ENCODE measurements at places on chromosomes 6 and 20.

DNA sequence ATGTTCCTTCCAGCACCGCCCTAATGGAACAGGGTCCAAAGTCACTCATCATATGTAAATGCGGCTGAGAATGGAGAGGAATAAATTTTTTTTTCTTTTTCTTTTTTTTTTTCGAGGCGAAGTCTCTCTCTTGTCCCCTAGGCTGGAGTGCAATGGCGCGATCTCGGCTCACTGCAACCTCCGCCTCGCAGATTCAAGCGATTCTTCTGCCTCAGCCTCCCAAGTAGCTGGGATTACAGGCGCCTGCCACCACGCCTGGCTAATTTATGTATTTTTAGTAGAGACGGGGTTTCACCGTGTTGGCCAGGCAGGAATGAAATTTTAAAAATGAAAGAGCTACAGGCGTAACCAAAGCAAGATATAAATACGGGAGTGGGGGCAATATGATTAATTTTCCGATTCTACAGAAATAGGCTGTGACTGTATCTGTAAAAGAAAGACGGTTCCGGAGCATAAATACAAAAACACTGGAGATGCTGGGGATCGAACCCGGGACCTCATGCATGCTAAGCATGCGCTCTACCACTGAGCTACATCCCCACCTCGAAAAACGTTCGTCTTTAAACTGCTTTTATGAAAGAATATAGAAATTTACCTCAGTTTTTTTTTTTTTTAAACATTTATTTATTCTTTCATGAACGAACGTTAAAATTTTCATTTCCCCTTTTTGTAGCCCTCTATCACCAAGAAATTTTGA lies 132.2 kb downstream of the GPX5 start:
- DNase-seq: peak; percentile 32

GRCh38 chr20:37438464-37439222 lies 82.4 kb upstream of the NNAT start:
- no peak for DNase-seq

DNA sequence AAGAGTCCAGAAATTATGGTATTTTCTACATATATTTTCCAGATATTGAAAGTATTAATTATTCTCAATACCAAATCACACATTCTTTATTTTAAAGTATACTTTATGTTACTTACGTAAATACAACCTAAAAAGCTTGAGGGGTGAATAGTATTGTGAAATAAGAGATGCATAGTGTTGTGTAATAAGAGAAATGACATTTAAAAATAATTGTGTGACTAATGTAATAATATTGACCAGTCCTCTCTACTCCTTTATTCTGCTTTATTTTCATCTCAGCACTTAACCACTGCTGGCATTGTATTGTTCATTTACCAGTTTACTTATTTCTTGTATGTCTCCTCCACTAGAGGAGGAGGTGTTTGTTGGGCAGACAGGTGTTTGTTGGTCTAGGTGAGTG lies 135.6 kb downstream of the EYA4 start:
- no peak for DNase-seq

GRCh38 chr6:76774781-76775384 lies 688.4 kb downstream of the HTR1B start:
- no peak for DNase-seq

DNA sequence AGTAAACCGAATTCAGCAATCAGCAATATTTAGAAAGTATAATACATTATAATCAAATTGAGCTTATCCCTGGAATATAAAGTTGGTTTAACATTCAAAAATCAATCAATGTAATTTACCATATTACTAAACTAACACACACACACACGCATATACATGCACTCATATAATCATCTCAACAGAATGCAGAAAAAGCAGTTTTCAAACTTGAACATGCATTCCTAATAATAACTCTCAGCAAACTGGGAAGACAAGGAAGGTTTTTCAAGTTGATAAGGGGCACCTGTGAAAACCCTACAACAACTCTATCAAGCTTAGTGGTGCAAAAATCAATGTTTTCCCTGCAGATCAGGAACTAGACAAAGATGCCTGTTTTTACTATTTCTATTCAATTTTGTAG lies 4.7 kb downstream of the SIRPB2 start:
- DNase-seq: no peak

DNA sequence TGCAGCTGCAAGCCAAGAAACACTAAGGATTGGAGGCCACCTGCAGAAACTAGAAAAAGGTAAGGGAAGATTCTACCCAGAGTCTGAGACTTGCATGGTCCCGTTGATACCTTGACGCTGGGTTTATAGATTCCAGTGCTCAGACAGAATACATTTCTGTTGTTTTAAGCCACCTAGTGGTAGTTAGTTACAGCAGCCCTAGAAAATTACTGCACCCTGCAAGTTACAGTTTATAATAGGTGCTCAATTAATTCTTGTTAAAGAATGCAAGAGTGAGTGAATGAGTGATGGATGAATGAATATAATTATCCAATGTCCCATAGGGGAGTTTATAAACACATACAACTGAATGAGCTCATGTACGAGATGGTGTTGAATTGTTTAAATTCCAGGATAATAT lies 453.1 kb upstream of the SLC35B3 start:
- DNase-seq: no peak

DNA sequence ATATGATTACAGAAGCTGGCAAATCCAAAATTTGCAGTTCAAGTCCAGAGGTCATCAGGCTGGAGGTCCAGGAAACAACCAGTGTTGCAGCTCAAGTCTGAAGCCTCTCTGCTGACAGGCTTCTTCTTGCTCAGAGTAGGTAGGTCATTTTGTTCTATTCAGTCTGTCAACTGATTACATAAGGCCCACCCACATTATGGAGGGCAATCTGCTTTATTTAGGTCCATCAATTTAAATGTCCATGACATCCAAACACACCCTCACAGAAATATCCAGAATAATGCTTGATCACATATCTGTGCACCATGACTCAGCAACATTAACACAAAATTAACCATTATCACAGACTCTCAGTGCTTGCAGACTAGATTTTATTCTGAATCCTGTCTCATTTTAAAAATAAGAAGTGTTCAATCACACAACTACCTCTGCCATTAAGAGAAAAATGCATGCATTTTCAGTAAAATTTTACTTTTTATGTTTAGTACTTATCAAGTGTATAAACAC lies 759.2 kb upstream of the ADGRB3 start:
- DNase-seq: no peak

GRCh38 chr6:33014841-33015634 lies 5.6 kb upstream of the HLA-DOA start:
- DNase-seq: peak; percentile 23

DNA sequence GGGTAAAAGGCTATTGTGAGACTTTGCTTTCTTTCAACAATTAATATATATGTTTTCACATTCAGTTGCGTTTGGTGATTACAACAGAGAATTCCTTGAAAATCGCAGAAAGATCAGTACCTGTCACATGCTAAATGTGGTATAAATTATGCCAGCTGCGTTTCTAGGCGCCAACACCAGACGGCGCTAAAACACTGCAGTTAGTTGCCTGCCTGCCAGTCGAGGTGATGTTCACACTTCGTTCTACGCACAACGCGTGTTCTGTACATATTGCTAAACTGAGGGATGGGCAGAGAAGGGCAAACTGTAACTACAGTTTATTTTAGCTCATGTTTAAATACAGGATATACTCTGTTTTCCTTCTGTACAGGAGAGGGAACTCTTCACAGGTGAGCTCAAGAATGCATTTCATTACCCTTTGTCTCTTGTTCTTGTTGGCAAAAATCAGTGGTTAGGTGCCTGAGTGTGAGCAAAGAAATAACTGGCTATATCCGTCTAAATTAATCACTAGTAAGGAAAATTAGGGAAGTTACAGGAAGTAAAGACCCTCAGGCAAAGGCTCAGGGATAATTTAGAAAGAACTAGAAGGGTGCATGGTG lies 100.1 kb upstream of the RGS17 start:
- no peak for DNase-seq

DNA sequence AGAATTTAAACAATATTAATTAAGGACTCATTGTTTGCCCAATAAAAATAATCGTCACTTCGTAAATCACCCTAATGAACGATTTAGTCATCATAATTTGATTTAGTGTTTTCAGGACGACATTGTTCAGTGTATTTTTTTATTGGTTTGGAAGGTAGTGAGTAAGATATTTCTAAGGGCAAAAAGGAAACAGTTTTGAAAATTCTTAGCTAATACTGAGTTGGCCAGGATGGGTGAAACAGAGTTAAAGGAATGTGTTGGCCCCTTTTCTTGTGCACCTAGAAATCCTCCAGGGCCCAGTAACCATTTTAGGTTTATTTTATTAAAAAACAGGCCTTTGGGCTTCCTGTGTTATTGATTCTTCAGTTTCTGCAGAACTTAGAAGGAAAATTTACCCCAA lies 25.3 kb downstream of the ANKS1A start:
- DNase-seq: no peak

DNA sequence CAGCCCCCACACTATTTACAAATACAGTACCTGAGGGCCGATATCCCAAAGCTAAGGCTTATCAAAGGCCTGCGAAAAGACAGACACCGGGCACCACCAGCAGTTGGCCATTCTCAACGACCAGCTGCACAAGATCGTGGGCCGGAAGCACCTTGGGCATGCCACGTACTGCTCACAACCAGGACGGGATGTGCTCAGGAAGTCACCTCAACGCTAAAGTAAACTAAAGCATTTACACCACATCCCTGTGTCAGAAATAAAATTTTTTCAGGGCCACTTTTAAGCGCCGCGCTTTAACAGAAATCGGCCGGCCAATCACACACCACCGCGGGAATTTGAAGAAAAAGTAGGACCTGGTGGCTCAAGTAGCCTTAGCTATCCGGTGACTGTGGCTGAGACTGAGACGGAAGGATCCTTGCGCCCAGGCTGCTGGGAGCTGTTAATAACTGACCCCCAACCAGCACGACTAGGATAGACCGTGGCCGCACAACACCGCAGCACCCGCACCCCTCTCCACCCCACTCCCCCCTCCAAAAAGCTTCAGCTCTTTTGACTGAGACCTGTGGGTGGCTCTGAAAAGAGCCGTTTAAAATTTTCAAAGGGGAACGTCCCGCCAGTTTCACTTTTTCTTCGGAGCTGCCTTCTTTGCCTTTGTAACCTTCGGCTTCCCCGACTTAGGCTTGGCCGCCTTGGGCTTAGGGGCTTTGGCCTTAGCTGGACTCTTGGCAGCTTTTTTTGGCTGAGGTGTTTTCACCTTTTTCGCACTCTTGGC lies 131.2 kb upstream of the BTN3A2 start:
- DNase-seq: no peak

GRCh38 chr6:79168695-79168980 lies 65.8 kb downstream of the HMGN3 start:
- DNase-seq: no peak

- no peak for DNase-seq
Observed at GRCh38 chr6:88047510-88048150, at the start of gene SPACA1. Gene SPACA1, plus strand, starts transcription at chr6:88047841. Its CDS starts 65 bp downstream, at chr6:88047906.

- no peak for DNase-seq
Observed at GRCh38 chr6:69246983-69247382, 549.8 kb downstream of the LMBRD1 start.

DNA sequence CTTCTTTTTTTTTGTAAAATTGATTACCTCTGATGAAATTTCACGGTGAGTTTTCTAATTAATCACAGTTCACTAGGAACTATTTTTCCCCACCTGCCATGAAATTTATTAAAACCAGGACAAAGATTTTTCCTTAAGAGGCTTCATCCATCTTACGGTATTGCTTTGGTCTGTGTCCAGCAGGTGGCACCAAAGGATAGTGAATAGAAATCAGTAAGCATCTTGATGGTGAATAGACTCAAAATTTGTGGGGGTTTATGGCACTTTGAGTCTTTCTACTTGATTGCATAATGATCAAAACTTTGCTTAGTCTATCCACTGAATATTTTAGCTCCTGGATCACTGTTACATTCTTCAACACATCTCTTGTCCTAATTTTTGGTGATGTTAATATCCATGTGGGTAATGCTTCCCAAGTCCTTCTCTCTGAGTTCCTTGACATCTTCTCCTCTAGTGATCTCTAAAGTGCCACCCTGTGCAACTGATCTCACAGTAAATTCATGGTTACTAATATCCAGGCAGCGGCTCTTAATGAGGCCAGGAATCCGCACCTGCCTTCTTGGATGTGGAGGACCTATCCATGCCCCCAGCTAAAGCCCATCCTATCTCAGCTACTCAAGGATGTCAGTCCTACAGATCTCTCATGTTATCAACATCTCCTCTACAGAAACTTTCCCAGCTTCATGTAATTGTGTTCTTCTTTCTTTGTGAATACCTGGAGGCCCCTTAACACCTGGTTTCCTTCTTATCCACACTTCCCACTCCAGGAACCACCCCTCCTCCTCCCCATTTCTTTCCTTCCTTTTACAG lies 54.5 kb downstream of the STMND1 start:
- DNase-seq: peak; percentile 34

GRCh38 chr20:2932498-2932897 lies 59.2 kb downstream of the PTPRA start:
- no peak for DNase-seq

DNA sequence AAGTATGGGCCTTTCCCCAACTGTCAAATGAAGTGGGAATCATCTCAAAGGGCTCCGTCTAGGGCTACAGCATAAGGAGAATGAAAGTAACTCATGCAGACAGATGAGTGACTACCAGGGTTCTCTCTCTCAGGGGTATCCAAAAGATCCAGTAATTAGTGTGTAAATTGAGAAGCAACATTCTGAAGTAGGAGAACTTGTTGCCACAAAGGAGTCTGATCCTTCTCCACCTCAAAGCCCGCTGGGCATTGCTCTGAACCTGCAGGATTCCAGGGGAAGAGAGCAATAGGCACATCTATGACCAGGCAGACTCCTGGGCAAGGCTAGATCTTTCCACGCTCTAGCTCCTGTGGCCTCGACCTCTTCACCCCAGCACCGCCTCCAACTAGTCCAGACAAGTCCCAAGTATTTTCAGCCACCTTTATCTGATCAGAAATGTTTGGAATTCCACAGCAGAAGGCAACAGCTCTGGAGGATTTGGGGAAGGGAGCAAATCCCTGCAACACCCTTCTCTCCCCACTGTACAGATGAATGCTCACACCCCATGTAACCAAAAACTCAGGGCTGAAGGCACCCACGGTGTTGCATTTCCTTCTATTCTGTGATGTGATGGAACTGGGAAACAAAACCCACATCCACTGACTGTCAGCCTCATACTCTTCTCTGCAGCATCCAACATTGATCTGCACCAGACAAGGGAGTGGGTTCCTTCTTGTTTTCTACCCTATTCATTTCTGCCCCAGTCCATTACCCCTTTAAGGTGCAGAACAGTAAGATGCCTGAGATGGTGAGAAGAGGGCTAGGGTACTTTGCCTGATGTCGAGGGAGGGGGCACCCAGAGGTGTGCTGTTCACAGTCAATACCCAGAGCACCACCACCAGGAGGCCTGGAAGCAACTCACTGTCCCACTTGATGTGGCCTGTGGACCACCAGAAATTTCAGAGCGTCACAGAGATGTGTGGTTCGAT lies 41.0 kb downstream of the COX4I2 start:
- DNase-seq: no peak

- DNase-seq: no peak
Observed at GRCh38 chr20:45779011-45779915, 12.4 kb downstream of the WFDC3 start.

DNA sequence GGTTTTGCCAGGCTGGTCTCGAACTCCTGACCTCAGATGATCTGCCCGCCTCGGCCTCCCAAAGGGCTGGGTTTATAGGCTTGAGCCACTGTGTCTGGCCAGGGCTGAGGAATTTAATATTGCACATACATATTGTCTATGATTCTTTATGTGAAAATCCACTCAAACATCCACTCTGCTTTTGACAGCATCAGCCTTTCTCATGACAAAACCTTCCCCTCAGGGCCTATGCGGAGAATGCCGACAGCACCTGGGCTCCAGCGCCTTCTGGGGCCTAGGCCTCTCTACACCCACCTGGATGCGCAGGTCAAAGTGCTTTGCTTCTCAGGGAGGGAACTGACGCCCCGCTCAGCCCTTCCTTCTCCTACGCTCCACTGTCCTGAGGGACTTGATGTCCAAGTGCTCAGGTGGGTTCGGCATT lies 5.4 kb downstream of the RAMACL start:
- no peak for DNase-seq

Data from activated naive CD8-positive, alpha-beta T cell treated with anti-CD3 and anti-CD28 coated beads, Interleukin-2, amount 50 U/mL, for 16 hours (primary cell).